ENCODE measurements at places on chromosomes 13 and 19. TPM values are rescaled to one million over a fixed set of nuclear protein-coding genes. Genes with fewer than 3 reads are reported as not detected.

Gene PDX1
- not detected for total RNA-seq

Gene EFNB2
- total RNA-seq = 50.0 TPM

Gene SERP2
- 7.7 TPM for total RNA-seq

DNA sequence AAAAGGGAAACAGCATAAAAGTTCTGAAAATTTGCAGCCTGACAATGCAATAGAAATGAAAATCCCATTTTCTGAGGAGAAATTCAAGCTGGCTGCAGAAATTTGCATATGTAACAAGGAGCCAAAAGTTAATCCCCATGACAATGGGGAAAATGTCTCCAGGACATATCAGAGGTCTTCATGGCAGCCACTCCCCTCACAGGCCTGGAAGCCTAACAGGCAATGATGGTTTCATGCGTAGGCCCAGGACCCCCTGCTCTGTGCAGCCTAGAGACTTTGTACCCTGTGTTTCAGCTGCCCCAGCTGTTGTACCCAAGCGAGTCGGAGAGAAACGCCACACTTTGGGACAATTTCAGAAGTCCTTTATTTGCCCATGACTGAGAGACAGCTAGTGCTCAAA is 701.3 kb upstream of the KLHL1 start:
- DNase-seq = no peak

- no peak for DNase-seq
Measured at GRCh38 chr13:36385489-36385888, 39.3 kb upstream of the SPART start.

DNA sequence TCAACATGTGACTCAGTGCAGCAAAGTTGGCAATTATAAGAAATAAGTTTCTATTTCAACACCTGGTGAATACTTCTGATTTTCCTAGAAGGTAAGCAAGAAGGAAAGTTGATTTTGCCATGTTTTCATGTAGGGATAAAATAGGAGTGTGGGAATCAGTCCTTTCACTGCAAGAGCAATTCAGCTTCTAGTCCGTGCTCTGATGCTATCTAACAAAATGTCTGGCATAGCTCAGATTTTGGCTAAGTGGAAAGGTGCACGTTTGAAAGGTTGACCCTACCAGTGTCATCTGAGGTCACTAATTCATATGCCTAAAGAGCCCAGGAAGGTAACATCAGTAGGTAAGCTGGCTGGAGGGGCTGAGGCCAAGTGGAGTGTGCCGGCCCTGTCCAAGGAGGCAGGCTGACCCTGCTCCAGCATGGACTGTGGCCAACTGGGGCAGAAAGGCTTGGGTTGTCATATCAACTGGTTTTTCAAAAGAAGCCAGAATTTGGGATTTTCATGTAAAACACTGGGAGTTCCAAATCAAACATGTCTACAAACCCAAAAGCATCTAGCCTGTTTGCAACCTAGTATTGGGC is 38.9 kb upstream of the MEDAG start:
- no peak for DNase-seq
